ENCODE measurements at places on chromosomes 6 and 20. TPM values are rescaled to one million over a fixed set of nuclear protein-coding genes. Genes with fewer than 3 reads are reported as not detected.

GRCh38 chr20:36499723-36500501, 41.4 kb upstream of the MYL9 start:
- no peak for DNase-seq

- DNase-seq = peak; percentile 30
Observed at GRCh38 chr20:3679749-3680700, 1.8 kb downstream of the ADAM33 start.

DNA sequence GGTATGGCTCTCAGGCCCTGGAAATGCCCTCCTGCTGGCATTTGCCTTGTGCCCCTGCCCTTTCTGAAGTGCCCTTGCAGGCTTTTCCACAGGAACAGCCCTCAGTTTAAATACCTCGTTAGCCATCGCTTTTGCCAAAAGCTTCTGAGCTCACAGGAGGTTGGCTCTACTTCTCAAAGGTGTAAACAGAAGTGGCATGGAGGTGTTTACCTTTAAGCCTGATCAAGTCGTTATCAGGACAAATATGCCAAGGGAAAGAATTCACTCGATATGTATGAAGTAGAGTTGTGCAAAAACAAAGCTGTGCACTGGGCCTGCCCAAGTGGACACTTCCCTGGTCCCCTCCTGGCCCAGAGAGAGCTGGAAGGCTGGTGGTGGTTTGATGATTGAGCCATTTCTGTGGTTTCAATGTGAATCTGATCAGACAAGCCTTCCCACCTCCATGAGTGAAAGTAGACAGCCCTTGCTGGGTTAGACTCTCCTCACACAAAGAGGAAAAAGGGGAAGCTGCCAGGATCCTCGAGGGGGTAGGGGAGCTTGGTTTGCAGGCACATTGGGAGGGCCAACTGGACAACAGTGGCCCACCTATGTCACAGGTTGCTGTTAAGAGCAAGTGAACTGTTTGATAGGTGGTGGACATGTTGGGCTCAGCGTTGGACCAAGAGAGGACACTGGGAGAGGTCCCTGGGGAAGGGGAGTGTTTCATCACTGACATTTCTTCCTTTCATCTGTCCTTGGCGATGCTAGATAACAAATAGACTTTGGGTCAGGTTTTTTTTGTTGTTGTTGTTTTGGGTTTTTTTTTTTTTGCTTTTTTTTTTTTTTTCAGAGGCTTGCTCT, 98.7 kb downstream of the ZDHHC14 start:
- no peak for DNase-seq

- DNase-seq = no peak
Observed at GRCh38 chr6:52580905-52581304, 4.0 kb upstream of the TRAM2 start.

Gene SAMD5
- total RNA-seq = 11.6 TPM

Gene PRDM13
- not detected for total RNA-seq

GRCh38 chr20:59617221-59617620, 12.9 kb downstream of the PHACTR3 start:
- no peak for DNase-seq

DNA sequence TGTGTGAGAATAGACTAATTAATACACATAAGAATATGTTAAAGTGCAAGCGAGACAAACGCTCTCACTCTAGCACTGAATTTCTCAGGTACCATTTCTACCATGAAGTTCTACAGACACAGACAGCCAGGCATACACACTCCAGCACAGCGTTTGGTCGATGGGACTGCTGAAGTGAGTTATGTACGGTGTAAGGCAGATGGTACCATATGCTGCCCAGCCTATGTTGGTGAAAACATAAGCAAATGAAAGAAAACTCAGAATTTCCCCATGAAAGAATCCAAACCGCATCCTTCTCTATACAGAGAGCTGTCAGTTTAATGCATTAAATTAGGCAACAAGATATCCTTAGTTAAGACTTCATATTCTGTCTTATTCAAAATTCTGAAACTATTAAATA, 34.9 kb downstream of the AGPAT4 start:
- no peak for DNase-seq

DNA sequence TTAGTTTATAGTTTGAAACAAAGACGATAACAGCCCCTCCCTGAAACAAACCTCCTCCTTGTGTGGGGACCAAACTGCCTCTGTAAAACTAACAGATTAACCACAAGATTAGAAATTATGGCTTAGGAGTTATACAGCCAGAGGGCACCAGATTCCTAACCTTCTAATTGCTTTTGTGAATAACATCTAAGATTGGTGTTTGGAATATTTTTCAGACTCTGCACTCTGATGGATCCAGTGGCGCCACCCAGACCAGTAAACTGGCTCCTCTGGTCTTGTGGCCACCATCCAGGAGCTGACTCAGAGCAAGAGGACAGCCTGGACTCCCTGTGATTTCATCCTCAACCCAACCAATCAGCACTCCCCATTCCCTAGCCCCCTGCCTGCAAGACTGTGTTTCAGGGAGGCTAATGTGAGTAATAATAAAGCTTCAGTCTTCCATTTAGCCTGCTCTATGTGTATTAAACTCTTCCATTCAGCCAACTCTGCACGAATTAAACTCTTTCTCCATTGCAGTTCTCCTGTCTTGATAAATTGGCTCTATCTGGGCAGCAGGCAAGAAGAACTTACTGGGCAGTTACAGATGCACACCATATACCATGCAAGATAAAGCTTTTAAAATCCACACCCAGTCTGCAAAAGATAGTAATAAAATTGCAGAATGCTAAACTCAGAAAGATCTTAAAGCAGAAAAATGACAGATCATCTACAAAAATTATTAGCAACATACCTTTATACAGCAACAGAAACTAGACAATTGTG, 58.5 kb upstream of the SLC22A16 start:
- DNase-seq = no peak

Gene ASCC3
- 49.2 TPM for total RNA-seq

Gene PPP1R3G
- total RNA-seq = 0.29 TPM

DNA sequence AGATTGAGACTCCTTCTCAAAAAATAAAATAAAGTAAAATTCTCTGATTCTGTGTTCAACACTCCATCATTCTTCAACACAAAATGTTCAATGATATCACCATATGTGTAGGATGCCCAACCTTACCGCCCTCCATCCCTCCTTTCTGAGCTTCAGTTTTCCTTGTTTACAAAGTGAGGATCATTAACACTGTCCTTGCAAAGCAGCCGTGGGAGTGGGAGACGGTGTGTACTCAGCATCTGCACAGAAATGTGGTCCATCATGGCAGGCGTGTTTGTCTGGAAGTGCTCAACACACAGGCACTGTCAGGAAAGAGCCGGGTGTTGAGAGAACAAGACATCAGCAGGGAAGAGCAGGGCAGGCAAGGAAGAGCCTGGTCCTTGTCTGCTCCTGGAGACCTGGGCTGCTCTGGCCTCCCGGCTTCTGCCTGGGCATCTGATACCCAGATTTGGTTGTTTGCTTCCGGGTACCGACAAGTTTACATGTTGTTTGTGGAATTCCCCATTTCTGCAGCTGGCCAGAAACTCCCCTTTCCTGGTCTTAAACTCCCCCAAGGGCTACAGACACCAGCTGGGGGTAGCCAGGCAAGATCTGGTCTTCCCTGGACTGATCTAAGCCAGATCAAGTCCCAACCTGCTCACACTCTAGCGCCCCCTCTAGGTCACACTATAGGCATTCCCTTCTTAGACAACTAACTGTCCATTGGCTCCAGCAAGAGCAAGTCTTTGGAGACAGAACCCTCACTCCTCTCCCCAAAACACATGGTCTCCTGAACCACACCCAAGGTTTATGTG, 26.7 kb upstream of the TTPAL start:
- peak; percentile 29 for DNase-seq

Gene ANGPT4
- not detected for total RNA-seq

DNA sequence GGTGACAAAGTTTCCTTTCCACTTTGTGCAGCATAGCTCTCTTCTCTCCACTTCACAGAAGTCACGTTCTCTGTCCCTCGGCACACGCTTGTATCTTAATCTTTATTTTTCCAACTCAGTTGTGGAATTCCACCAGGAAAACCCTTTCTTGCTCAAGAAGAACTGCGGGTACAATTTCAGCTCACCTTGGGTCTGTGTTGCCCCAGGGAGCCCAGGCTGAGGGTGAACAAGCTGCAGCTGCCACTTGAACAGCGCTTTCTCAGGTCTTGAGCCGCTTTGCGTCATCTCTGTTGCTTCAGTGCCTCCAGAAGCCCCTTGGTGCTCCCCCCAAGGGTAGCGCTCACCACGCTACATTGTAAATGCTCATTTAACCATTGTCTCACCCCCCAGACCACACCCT, 229.2 kb upstream of the TAB2 start:
- DNase-seq = no peak

GRCh38 chr6:131225127-131225526, 89.9 kb downstream of the AKAP7 start:
- DNase-seq = no peak

- no peak for DNase-seq
Observed at GRCh38 chr6:55621244-55621643, 42.3 kb upstream of the HMGCLL1 start.

Data from stomach (tissue), 19 donors.